Karpas-422 (cell line): ENCODE measurements at places on chromosomes 2 and 18.

GRCh38 chr2:62794791-62795190 lies 89.3 kb downstream of the EHBP1 start:
- H3K4me3 ChIP-seq = no peak overlapping the region
- no peak overlapping the region for H3K27ac ChIP-seq
- no peaks in the 10 kb centered on the region for H3K36me3 ChIP-seq
- peaks cover 9% of the 10 kb centered on the region for H3K4me1 ChIP-seq
- no peak for DNase-seq

- peaks cover 4% of the 10 kb centered on the region; the same call in 1 of the 2 replicates for H3K36me3 ChIP-seq
- H3K27me3 ChIP-seq = no peaks in the 10 kb centered on the region
- H3K27ac ChIP-seq = no peak overlapping the region
- H3K4me3 ChIP-seq = no peak overlapping the region
Measured at GRCh38 chr2:220198896-220199295, 571.5 kb downstream of the SLC4A3 start.

DNA sequence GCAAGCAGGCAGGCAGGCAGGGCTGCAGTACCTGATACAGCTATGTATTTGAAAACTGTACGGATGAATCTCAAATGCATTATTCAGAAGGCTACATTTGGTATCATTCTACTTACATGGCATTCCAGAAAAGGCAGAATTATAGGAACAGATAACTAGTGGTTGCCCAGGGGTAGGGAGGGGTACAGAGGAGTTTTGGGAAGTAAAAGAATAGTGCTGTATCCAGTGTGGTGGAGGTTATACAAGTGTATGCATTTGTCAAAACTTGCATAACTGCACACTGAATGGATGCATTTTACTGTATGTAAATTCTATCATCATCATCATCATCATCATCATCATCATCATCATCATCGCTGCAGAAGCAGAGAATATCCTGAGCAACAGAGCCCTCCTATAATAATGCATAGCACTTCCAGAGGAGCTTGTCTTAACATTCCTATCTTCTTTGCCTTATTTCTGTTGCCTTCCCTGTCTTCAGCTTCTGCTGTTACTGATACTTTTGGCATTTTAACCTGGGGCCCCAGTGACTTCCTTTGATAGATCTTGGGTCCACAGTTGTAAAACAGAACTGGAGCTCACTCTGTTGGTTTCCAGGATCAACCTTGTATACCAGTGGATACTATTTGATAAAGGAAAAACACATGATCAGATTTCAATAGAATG lies 155.5 kb upstream of the OTX1 start:
- H3K36me3 ChIP-seq = no peaks in the 10 kb centered on the region
- no peaks in the 10 kb centered on the region for H3K27me3 ChIP-seq
- no peaks in the 10 kb centered on the region for H3K4me1 ChIP-seq
- H3K27ac ChIP-seq = no peak overlapping the region
- DNase-seq = no peak

GRCh38 chr2:30509716-30510115 lies 62.7 kb downstream of the LCLAT1 start:
- DNase-seq = no peak
- no peaks in the 10 kb centered on the region for H3K36me3 ChIP-seq
- H3K4me3 ChIP-seq = no peak overlapping the region
- peaks cover 23% of the 10 kb centered on the region for H3K4me1 ChIP-seq
- H3K27me3 ChIP-seq = no peaks in the 10 kb centered on the region

DNA sequence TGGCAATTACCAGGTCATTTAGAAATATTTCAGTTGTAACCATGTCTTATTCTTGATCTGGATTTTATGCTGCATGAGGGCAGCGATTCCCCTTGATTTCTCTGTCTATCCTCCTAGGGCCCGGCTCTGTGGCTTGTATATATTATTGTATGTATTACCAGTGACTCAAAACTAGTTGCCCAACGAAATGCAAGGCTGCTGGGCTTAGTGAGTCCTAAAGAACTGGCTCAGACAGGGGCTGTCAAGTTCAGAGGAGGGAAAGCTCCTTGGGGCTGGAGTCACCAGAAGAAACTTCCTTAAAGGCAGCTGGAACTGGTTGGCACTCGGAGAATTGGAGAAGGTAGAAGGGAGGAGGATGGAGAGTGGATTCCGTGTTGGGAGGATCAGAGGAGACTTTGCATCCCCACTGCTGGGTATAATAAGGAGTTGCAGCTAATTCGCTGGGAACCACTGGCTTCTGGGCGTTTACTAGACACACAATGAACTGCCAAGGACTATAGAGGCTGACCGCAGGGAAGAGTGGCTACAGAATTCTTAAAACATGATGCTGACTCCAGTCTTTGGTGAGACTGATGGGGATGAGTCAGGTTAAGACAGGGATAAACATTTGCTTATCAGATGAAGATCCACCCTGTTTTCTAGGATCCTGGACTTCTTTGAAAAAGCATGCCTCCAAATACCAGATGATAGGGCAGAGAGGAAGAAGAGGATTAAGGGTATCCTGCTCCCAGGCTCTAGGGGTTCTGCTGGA lies 104.3 kb downstream of the PRKCE start:
- H3K27me3 ChIP-seq = no peaks in the 10 kb centered on the region
- H3K36me3 ChIP-seq = no peaks in the 10 kb centered on the region
- DNase-seq = no peak

DNA sequence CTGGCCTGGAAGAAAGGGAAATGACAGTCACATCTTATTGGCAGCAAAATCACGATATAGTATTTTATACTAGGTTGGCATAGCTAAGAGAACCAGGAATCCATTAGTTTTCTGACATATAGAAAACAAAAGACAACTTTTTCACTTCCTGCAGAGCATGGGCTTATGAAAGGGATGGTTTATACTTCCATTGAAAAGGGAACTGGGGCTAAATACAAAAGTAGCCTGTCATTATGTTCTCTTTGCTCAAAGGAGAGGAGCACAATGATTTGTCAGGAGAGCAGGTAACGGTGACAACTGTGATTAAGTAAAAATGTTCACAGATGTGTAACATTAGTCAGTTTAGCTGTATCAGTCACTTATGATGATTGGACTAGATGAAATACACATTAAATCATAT lies 46.4 kb downstream of the SLC25A12 start:
- H3K27ac ChIP-seq = no peak overlapping the region
- H3K4me1 ChIP-seq = no peaks in the 10 kb centered on the region
- H3K36me3 ChIP-seq = peaks cover 25% of the 10 kb centered on the region; the same call in 1 of the 2 replicates
- DNase-seq = no peak

- no peaks in the 10 kb centered on the region for H3K36me3 ChIP-seq
- H3K4me3 ChIP-seq = no peak overlapping the region
- no peaks in the 10 kb centered on the region for H3K27me3 ChIP-seq
- peaks cover 61% of the 10 kb centered on the region for H3K4me1 ChIP-seq
Measured at GRCh38 chr2:31216734-31217133, 581 bp downstream of the CAPN14 start.

- H3K27me3 ChIP-seq = no peaks in the 10 kb centered on the region
- no peak for DNase-seq
- no peaks in the 10 kb centered on the region for H3K36me3 ChIP-seq
- H3K27ac ChIP-seq = no peak overlapping the region
Measured at GRCh38 chr2:236287656-236288055, 23.4 kb upstream of the ASB18 start.

GRCh38 chr2:227607941-227608340 lies 6.7 kb downstream of the SCYGR3 start:
- no peaks in the 10 kb centered on the region for H3K27me3 ChIP-seq
- no peak overlapping the region for H3K27ac ChIP-seq
- DNase-seq = no peak
- no peaks in the 10 kb centered on the region for H3K4me1 ChIP-seq
- no peak overlapping the region for H3K4me3 ChIP-seq
- H3K36me3 ChIP-seq = no peaks in the 10 kb centered on the region

DNA sequence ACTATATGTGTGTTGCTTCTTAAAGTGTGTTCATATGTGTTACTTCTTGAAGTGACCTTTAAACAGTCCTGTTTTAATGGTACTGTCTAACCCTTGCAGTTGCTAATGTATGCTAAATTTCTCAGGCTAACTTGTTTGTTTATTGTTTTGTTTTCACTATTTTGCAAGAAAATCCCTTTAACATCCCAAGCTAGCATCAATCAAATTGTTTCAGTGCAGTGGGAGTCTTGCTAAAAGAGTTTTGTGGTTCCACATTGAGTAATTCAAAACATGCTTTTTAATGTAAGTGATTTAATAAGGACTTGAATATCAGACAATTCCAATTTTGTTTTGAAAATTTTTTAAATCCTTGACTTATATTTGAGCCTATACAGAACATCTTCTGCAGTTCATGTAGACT lies 3.6 kb downstream of the SH3RF3 start:
- no peak overlapping the region for H3K27ac ChIP-seq
- no peaks in the 10 kb centered on the region for H3K36me3 ChIP-seq
- H3K4me3 ChIP-seq = no peak overlapping the region
- peaks cover 47% of the 10 kb centered on the region for H3K4me1 ChIP-seq

DNA sequence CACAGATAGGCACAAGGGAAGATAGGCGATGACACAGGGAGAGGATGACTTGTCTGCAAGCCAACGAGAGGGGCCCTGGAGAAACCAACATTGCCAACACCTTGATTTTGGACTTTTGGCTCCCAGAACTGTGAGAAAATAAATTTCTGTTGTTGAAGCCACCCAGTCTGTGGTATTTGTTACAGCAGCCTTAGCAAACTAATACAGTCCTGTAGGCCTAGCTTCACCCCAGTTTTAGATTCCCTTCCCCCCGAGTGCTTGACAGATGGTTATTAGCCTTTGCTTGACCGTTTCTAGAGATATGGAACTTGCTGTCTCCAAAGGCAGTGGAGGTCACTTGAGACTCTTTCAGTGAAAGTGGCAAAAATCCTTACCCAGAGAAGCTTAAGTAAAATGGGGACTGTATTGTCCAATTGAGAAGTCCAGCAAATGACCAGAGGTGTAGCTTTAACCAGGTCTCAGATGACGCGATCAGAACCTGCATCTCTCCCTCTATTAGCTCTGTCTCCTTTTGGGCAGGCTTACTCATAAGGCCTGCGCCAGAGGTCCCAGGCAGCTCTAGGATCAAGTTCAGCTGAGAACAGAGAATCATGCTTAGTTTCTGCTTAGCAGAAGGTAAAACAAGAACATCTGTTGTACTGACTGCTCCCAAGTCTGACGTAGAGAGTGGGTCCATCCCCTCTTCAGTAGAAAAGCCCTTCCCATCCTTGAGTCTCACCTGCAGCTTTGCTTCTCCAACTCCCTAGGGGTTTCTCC lies 50.4 kb downstream of the MFSD6 start:
- H3K27ac ChIP-seq = no peak overlapping the region
- no peak for DNase-seq
- peaks cover 15% of the 10 kb centered on the region for H3K36me3 ChIP-seq

DNA sequence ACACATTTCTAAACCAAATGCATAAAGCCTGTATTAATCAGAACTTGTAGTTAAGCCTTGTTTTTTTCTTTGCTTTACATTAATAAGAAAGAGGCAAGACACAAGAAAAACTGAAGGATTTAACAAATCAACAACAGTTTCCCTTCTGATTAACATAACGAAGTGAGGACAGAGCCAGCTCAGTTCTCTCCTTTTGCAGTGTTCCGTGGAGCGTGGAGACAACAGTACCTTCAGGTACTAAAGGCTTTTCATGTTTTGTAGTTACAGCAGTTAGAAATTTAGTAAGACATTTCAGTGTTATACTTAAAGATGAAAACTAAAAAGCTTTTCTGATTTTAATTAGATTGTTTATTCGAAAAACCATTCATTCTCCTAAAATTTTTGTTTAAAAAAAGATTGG lies 115.2 kb downstream of the FMNL2 start:
- H3K27me3 ChIP-seq = no peaks in the 10 kb centered on the region
- no peaks in the 10 kb centered on the region for H3K4me1 ChIP-seq
- H3K36me3 ChIP-seq = no peaks in the 10 kb centered on the region
- no peak overlapping the region for H3K27ac ChIP-seq

DNA sequence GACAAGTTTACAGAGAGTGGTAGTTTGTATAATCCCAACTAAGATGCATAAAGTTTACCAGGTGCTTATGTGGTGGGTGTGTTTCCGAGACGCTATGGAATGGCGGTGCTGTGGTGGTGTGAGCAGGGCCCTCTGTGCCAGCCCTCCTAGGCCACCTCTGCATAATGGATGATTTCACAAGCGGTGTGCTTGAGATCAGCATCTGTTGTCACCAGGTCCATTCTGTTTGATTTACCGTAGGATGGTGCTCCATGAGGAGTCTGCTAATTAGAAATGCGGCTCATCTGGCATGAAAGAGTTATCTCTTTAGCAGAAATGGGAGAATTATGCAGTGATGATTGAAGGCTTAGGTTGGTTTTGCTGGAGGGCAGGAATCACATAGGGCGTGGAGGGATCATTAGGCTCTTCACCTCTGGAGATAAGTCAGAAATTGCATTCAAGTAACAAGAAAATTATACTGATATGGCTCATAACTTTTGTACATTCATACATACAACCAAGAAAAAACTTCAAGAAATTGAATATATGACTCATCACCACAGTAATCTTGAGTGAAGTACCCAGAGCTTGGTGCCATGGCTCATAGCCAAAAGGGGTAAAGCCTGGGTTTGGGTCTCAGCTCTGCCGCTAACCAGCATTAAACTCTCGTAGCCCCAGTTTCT lies 41.4 kb downstream of the CRIM1 start:
- no peaks in the 10 kb centered on the region for H3K36me3 ChIP-seq
- H3K4me3 ChIP-seq = no peak overlapping the region
- DNase-seq = no peak

- no peaks in the 10 kb centered on the region for H3K4me1 ChIP-seq
- no peak for DNase-seq
- H3K27ac ChIP-seq = no peak overlapping the region
- H3K4me3 ChIP-seq = no peak overlapping the region
- H3K36me3 ChIP-seq = no peaks in the 10 kb centered on the region
Measured at GRCh38 chr2:226300196-226300886, 499.3 kb downstream of the IRS1 start.

- no peak for DNase-seq
- no peak overlapping the region for H3K4me3 ChIP-seq
- peaks cover 24% of the 10 kb centered on the region for H3K4me1 ChIP-seq
- no peaks in the 10 kb centered on the region for H3K27me3 ChIP-seq
Measured at GRCh38 chr2:218960309-218961165, 1.1 kb downstream of the CDK5R2 start.

DNA sequence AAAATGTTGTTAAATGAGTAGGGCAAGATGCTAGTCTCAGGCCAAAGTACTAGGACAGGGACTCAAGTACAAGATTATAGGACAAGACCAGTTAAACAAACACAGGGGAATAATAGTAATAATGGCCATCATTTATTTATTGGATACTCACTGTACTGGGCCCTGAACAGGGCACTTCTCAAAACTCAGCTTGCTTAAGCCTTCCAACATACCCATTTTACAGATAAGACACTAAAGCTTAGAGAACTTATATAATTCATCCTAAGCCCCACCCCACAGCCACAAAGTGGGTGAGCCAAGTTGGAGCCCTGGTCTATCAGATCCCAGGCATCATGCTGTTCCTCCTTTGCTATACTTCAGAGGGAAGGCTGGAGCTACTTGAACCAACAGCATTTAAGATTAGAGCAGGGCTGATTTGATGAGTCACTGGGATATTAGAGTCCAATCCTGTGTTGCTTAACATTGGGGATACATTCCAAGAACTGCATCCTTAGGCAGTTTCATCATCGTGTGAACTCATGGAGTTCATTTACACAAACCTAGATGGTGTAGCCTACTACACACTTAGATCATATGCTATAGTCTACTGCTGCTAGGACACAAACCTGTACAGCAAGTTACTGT lies 153.6 kb downstream of the MTCL1 start:
- no peaks in the 10 kb centered on the region for H3K36me3 ChIP-seq
- DNase-seq = no peak
- 0 out of 2 replicates have a peak, but pooled peaks cover 3% of the 10 kb centered on the region for H3K27me3 ChIP-seq

- no peaks in the 10 kb centered on the region for H3K4me1 ChIP-seq
- no peak overlapping the region for H3K4me3 ChIP-seq
- no peaks in the 10 kb centered on the region for H3K36me3 ChIP-seq
- H3K27me3 ChIP-seq = no peaks in the 10 kb centered on the region
Measured at GRCh38 chr2:109356324-109357035, 227.5 kb downstream of the SH3RF3 start.
